Cardiac septum (tissue), 1 donor: ENCODE measurements at places on chromosomes 7 and 10.
A peak's percentile ranks its signal among the peaks of the same experiment; 100 is the strongest.

DNA sequence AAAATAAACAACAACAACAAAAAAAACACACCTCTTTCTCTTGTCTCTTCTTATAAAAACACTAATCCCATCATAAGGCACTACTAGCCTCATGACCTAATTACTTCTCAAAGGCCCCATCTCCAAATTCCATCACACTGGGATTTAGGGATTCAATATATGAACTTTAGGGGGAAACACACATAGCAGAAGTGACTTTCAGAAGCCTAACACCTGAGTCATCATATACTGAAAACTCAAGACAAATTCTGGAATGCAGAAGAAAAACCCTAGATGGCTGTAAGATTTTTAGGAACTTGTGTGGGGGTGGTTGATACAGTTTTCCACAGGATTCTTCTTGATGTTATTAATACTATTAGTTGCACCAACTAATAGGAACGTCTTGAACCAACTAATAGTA lies 33.7 kb upstream of the CSTF2T start:
- no peak for DNase-seq

DNA sequence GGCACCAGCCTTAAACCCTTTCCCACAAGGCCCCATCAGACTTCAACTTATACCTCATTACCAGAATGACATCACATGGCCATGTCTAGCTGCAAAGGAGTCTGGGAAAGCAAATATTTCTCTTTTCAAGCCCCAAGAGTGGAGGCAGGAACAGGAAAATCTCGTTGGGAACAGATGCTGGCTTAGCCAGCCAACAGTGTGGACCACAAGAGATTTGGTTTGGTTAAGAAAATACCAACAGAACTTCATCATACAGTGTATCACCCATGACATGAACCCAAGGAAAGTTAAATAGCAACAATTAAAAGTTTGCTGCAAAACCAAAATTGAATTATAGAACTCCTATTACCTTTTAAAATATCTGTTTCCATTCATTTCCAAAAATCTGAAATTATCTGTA lies 2.2 kb upstream of the MET start:
- DNase-seq: no peak

DNA sequence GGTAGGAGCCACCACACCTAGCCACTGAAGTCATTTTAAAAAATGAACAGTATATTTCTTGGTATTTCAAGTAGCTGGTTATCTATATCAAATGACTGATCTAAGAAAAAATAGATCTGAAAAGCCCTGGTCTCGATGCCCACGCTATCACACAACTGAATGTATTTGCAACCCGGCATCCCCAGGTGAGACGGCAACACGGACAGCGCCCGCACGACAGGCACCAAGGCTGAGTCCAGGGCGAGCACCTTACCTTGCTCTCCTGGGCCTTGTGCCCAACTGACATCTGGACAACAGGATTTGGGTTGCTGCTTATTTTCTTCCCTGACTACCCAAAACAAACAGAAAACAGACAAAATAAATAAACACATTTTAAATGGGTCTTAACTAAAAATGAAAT lies 44.8 kb upstream of the NCAPG2 start:
- DNase-seq: no peak

- no peak for DNase-seq
Measured at GRCh38 chr10:125023255-125023654, 81.3 kb downstream of the ZRANB1 start.

- DNase-seq: no peak
Measured at GRCh38 chr10:29522061-29522855, 112.5 kb downstream of the SVIL start.

- no peak for DNase-seq
Measured at GRCh38 chr7:70585071-70585470, 546.9 kb upstream of the GALNT17 start.

GRCh38 chr7:44213877-44214388 lies 13.2 kb downstream of the YKT6 start:
- no peak for DNase-seq

DNA sequence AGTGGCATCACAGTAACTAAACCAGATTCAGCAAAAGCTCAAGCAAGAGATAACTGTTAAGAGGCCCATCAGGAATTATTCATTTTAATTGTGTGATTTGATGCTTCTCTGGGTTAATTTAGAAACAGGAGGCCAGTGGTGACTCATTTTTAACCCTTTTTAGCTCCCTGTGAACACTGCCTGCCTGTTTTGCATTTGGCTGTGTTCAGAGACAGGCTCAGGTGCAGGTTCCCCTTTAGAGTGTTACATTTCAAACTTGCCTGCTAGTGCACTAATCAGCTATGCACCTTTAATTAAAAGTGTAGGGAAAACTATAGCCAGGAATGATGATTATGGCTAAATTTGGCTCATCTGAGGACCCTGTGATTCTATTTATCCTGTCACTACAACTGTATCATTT lies 6.5 kb downstream of the STAMBPL1 start:
- no peak for DNase-seq

DNA sequence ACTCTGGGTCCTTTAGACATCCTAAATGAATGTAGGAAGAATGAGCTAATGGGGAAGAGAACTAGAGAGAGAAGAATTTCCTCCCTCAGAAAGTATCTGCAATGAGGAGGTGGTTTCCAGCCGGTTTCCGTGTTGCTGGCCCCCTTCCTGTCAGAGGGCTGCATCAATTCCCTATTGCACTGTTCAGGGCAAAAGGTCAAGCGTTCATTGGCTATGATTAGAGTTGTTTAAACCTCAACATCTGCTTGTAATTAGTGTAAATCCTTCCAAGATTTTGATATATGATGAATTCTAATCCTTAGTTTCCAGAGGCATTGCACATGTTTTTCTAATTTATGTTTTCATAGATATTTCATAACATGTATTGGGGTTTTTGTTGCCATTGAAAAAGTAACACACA lies 107.3 kb upstream of the SGCE start:
- DNase-seq: no peak

GRCh38 chr10:28496017-28496416 lies 36.9 kb upstream of the WAC start:
- DNase-seq: no peak

GRCh38 chr10:72261784-72262404 lies 11.8 kb upstream of the DDIT4 start:
- DNase-seq: no peak

- DNase-seq: no peak
Measured at GRCh38 chr10:18340496-18341051, 200.3 kb downstream of the CACNB2 start.

DNA sequence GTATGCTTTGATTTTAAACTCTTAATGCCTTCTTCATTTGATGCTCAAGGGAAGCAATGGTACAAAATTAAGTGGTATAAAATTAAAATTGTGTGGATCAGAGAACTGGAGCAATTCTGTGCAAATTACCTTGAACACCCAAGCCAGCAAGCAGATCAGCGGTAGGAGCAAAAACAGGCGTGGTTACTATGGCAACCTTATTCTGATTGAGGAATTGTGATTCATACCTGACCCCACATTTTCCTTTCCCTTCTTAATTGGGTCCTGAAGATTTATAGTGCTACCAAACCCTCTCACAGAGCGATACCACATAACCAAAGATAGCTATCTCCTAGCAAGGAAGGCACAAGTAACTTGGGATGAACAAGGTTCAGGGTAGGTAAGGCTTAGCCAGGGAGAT lies 72.5 kb upstream of the FZD1 start:
- no peak for DNase-seq

DNA sequence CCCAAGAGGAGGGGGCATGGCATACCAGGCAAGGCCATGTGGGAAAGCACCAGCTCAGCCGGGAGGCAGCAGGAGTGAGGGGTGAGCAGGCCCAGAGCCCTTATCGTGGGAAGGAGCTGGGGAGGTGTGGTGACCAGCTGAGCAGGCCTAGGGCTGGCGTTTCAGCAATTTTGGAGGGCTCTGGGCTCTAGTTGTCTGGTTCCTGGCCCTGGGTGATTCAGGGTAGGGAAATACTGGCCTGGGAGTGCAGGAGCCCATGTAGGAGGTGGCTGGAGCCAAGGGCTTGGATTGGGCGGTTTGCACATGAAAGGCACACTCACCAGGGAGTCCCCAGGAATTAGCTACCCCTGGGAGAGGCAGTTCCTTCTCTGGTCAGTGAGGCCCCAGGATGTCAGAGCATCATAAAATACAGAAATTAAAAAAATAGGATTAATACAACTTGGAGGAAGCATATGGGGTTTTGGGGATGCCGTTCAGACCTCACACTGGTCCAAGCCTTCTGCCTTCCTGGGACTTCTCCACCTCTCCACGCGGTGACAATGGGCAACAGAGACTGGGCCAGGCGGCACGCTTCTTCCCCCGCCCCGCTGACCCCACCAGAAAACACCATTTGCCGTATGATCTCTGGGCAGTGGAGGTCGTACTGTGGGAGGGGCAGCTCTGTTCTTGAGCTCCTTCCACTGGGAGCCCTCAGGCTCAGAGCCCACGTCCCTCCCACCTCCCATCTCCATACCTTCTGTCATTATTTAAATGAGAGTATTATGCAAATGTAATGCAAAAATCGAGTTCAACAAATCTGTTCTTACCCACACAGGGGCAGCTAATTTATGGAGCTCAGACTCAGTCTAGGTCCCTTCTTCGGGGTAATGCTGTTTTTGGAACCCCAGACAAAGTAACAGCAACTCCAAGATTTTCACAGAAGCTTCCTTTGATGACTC lies 133.0 kb upstream of the FAM20C start:
- DNase-seq: peak; percentile 58

GRCh38 chr7:140085447-140085846 lies 22.7 kb upstream of the PARP12 start:
- no peak for DNase-seq

GRCh38 chr10:58833771-58834561 lies 321.3 kb downstream of the BICC1 start:
- no peak for DNase-seq

GRCh38 chr7:50217401-50217800 lies 87.1 kb upstream of the IKZF1 start:
- DNase-seq: no peak

DNA sequence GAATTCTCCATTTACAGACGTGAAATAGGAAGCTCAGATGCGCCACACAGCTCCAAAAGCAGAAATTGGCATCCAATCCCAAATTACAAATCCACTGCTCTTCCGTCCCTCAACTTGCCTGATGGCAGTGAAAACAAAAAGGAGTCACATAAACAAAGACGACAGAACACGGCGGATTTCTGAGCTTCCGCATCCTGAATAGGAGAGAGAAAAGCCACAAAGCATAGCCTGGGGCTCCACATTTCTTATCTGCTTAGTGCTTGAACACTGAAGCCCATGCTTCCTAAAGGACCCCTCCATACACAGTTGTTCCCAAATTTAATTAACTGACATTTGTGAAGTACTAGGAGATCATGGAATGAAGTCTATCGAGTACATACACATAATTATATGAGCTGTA lies 32.6 kb downstream of the BEND7 start:
- no peak for DNase-seq

- DNase-seq: no peak
Measured at GRCh38 chr10:70376436-70377378, 5.7 kb downstream of the LRRC20 start.

- DNase-seq: no peak
Measured at GRCh38 chr7:2242541-2243429, 759 bp downstream of the NUDT1 start.

DNA sequence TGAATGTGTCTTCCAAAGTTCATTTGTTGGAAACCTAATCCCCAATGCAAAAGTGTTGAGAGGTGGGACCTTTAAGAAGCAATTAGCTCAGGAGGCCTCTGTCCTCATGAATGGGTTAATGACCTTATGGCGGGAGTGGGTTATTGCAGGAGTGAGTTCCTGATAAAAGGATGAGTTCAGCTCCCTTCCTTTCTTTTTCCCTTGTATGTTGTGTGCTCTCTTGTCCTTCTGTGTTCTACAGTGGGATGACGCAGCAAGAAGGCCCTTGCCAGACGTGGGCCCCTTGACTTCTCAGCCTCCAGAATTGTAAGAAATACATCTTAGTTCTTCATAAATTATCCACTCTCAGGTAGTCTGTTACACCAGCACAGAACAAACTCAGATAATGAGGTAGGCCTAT lies 206.0 kb downstream of the DNAJC1 start:
- no peak for DNase-seq

GRCh38 chr7:151060416-151061212 lies 1.2 kb downstream of the SLC4A2 start:
- DNase-seq: no peak

DNA sequence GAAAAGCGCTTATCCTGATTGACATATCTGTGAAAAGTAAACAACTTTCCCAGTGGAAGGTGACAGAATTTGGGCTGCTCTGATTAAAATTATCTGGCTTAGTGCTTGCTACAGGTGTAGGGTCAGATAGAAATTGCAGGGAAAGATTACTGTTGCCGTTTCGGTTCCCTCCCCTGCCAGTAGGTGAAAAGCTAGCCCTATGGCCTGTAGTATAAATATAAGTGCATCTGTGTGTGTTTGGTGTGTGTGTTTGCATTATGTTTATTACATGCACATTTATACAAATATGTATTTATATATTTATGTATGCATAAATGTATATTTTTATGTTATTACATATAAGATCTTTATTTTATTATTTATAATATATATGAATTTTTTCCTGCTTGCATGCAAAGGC lies 72.3 kb upstream of the VOPP1 start:
- no peak for DNase-seq

DNA sequence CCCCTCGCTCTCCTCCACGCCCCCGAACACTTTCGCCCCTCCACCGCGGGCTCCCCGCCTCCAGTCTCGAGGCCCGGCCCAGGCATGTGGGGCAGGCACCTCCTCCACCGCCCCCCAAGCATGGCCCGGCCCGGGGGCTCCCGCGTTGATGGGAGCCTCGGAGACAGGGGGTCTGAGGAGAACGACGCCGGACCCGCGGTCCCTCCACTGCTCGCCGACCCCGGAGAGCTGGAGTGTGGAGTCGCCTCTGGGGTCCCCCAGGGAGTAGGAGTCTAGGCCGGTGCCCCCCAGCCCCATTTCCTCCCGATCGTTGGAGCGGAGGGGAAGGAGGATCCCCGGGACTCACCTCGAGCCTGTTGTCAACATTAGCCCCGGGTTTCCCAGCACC lies 206 bp downstream of the UPF2 start:
- DNase-seq: no peak

DNA sequence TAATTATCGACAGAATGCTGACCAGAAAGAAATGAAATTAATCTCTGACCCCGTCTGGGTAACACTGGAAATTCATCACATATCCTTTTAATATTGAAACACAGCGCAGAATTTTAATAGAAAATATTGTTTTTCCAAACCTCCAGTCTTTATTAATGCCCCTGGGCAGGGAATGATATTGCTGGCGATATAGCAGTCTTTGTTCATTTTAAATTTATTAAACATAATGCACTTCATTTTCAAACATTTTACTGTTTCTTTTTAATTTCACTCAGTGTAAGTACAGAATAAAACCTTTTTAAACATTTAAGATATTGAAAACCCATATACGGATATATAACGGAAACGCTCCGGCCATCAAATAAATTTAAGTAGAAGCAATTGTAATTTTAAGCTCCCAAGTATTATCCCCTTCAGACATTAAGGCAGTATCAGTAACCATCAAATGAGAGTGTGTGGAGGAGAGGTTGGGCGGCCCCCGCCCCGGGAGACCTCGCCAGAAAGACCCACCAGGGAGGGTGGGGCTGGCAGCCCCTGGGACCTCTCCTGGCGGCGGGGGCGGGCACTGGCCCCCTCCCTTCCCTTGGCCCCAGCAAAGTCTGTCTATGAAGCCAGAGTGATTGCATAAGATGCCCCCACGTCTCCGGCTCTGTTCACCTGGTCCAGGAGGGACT lies 10.8 kb downstream of the UNCX start:
- DNase-seq: no peak
